ENCODE measurements at places on chromosomes 5 and 9.

- no peak for DNase-seq
Observed at GRCh38 chr9:114916481-114916880, 13.9 kb downstream of the TNFSF8 start.

DNA sequence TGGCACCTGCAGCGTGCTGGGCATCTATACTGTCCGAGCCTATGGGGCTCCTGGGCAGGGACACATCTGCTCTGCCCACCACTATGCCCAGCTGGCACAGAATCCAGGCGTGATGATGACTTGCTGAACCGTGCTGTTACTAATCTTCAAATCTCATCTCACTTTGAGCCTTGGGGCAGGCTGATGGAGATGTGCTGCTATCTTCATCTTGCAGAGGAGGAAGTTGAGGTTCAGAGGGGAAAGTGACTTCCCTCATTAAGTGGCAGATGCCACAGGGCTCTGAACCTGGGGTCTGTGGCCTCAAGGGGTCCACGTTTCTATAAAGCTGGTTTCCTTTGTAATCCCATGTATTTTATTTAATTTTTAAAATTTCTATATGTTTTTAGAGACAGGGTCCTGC lies 4.7 kb downstream of the SLC2A6 start:
- DNase-seq, result no peak

GRCh38 chr9:82593501-82593900 lies 469.4 kb downstream of the RASEF start:
- DNase-seq, result no peak

DNA sequence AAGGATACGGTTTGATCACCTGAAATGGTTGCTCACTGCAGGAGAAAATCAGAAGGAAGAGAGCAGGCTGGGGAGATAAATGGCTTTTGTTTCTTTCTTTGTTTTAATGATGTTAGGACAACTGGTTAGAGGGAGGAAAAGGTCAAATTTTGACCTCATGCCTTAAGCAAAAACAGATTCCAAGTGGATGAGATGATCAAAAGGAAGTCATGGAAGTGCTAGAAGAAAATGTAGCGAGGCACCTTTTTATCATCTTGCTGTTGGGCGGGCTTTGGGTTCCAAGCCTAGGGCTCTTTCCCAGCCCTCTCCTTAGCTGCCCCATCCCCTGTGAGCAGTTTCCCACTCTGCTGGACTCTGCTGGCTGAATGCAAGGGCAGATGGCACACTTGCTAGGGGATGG lies 127.9 kb downstream of the ADAMTS2 start:
- no peak for DNase-seq

- DNase-seq, result no peak
Observed at GRCh38 chr5:84290161-84290560, 94.5 kb downstream of the EDIL3 start.

GRCh38 chr5:60522292-60522905 lies 177.6 kb downstream of the DEPDC1B start:
- no peak for DNase-seq

DNA sequence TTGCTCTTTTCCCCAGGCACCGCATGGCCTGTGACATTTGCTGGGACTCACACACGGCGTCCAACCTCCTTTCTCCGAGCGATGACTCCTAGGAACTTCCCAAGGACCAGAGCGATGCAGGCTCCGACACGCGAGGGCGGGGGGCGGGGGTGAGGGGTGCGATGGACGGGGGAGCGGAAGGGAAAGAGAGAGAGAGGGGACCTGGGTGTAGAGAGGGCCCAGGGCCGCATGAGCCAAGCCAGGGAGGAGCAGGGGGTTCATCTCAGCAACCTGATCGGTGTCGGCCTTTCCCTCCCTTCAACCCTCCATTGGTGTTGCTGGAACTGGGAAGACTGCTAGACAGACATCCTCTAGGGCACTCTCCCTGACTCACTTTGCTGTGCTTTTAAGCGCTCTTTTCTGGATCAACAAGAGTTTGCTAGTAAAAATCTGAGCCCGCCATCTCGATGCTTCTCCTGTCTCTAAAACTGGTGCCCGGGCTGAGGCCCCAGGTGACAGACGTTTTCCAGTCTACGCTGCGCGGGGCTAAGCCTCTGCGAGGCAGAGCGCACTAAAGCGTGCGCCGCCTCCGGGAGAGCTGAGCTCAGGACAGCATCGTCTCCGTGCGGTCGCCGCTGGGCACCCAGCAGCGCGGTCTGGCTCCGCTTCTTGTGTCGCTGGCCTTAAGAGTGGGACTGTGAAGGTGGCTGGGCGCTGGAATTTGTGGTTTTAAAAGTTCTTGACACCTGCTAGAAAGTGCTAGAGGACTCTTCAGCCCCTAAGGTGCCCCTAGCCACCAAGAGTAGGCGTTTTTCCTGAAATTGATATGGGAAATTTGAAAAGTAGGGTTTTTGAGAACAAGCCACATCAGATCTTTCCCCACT lies 1.0 kb upstream of the TSLP start:
- DNase-seq, result no peak

DNA sequence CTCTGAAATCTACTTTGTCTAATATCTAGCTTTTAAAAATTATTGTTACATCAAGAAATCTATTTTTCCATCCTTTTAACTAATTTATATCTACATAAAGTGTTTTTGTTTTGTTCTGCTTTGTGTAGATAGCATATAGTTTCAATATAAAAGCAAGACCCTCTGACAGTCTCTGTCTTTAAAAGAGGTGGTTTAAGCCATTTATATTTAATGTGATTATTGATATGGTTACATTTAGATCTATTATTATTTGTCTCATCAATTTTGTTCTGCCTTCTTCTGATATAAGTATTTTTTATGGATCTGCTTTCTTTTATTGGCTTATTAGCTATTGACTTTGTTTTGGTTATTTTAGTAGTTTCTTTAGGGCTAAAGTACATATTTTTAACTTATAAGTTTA lies 16.0 kb downstream of the HMGXB3 start:
- no peak for DNase-seq

DNA sequence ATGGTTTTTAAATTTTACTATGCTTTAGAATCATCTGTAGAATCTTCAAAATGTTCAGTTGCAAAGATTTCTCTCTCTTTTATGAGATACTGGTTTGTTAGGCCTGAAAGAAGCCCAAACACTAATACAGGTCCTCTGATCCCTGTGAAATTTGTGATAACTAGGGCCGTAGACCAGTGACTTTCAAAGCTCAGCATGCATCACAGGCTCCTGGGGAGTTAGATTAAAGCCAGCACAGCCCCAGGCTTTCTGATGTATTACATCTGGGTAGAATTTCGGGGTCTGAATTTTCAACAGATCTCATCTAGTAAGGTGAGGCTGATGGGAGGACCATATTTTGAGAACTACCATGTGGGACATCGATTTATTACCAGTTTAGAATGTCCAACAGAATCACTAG lies 194.1 kb upstream of the PTPRD start:
- no peak for DNase-seq

DNA sequence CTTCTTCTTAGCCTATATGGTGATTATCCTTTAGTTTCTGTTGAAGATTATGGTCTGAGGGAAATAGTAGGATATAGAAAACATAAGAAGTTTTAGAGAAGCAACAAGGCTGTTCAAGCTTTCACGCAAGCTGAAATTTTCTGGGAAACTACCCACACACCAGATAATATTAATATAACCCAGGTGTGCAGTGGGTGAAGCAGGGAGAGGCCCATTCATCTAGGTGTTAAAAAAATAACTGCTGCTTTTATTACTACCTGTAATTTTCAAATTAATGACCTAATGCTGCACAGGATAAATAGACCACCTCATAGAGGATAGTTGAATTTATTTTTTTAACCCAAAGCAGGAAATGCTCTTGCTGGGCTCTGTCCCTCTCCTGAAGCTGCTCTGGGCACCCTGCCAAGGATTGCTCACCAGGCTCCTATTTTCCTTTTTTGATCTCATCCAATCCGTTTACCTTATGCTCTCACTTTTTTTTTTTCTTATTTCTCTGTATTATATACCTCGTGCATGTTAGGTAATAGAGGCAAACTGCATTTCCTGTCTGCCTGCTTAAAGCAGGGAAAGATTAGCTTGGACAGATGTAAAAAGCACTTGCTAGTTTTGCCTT lies 124.3 kb upstream of the SLC12A2 start:
- DNase-seq, result peak; percentile 4

DNA sequence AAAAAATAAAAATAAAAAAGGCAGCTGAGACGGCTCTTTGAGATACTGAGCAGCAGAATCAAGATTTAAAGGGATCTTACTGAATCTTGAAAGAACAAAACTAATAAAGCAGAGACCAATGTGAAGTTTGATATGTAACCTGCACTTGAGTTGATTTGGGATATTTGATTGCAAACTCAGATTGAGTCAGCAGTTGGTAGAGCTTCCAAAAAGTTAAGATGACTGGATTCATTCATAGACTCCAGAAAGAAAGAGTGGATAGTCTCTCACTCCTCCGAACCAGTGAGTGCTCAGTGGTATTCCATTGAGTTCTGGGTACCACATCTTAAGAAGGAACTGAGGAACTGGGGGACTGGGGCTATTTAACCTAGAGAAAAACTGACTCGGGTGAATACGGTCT lies 52.7 kb upstream of the TESK1 start:
- no peak for DNase-seq

- DNase-seq, result no peak
Observed at GRCh38 chr9:3074247-3074646, 230.4 kb upstream of the PUM3 start.

DNA sequence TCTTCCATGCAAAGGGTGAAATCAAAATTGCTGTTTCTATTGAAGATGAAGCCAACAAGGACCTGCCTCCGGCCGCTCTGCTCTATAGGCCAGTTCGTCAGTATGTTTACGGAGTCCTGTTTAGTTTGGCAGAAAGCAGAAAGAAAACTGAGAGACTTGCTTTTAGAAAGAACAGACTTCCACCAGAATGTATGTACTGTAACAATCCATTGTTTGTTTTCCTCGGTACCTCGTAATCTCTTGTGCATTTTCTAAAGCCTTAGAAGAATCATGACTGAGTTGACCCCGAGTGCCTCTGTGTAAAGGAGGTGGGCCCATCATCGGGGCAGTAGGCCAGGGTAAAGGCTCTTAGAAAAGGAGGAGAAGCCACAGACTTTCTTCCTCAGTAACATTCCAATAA lies 44.2 kb upstream of the PHF2 start:
- DNase-seq, result no peak

DNA sequence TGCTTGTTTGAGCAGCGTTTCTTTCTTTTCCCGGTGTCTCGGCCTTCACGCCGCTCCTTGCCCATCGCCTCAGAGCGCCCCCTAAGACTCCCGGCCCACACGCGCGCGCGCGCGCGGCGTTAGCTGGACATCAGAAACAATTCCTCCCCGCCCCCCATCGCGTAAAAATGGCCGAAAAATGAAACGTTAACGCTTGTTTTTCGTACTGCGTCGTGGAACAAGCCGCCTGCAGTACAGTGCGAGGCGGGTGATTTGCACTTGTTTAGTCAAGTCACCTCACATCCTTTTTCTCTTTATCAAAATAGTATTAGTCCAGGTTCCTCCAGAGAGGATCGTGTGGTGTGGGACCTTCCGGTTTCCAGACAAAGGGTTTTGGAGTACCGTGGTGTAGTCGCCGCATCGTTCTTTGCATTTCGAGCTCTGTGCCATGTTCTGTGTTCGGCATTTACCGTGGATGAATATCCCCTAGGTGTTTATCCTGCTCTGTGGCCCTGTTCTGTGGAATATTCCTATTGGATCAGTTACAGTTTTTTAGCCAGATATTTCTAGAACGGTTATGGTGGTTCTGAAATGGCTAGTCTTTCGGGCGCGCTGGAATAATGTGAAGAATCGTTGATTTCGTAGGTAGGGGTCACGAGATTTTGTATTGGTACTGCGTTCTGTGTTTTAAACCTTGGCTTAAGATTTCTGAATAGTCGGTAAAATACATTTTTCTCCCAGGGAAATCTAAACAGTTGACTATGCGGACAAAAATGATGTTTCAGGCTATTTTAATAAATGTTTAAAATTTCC lies 1.0 kb downstream of the MATR3 start:
- peak; percentile 49 for DNase-seq

GRCh38 chr9:94563548-94563947 lies 8.7 kb downstream of the PCAT7 start:
- DNase-seq, result no peak

- DNase-seq, result no peak
Observed at GRCh38 chr5:166505067-166505466, 1786.4 kb upstream of the WWC1 start.
